ENCODE measurements at places on chromosomes 2 and 18.

- DNase-seq = no peak
These were observed 28.5 kb downstream of the GALNT14 start for GRCh38 chr2:31109633-31110192.

- no peak for DNase-seq
These were observed 9.0 kb upstream of the ARHGEF4 start for GRCh38 chr2:130827502-130828251.

DNA sequence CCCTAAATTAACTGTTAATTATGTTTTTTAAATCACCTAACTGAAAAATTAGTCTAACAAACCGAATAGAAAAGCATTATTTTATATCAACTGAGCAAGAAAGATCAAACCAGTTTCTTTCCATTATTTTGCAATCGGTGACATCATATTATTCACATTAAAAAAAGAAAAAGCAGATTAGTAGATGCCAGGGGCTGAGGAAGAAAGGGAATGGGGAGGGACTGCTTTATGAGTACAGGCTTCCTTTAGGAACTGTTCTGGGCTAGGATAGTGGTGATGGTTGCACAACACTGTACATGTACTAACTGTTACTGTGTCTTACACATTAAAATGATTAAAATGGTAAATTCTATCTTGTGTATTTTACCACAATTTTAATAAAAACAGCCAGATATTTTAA, 59.3 kb downstream of the COBLL1 start:
- DNase-seq = no peak

- DNase-seq = no peak
These were observed 114.0 kb downstream of the GATA6 start for GRCh38 chr18:22283397-22283796.

GRCh38 chr18:44258576-44258975, 422.1 kb upstream of the SETBP1 start:
- DNase-seq = no peak
